ENCODE measurements at places on chromosomes 4 and X.
A peak's percentile ranks its signal among the peaks of the same experiment; 100 is the strongest.

DNA sequence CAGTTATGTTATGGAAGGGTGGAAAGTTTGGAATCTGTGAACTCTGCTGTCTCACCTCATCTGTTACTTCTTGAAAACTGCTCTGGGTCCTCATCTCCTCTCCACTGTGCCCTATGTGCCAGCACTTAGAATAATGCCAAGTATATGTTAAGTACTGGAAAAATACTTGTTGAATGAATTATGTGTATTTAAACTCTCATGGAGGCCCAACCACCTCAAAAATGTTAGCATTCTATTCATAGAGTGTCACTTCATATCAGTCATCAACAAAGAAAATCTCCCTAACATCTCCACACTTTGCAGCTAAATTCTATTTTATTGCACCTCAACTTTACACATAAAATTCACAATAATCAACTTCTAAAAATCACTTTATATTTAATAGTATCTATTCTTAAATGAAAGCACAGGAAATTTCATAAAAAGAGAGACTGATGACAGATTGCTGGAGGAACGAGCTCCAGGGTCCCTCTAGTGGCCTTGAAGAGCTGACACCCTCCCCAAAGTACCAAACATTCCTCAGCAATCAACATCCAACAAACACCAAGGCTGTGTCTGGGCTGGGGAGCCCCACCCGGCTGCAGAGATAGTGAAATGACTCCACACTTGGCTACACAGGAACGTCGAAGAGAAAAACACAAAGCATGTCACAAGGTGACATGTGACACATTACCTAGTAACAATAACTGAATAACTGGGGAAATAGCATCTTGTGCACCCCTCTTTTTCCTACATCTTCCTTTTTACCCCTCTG, 45.8 kb downstream of the SLC39A8 start:
- DNase-seq = peak; percentile 32

GRCh38 chrX:154051201-154051810, 31.6 kb upstream of the IRAK1 start:
- DNase-seq = peak; percentile 61

DNA sequence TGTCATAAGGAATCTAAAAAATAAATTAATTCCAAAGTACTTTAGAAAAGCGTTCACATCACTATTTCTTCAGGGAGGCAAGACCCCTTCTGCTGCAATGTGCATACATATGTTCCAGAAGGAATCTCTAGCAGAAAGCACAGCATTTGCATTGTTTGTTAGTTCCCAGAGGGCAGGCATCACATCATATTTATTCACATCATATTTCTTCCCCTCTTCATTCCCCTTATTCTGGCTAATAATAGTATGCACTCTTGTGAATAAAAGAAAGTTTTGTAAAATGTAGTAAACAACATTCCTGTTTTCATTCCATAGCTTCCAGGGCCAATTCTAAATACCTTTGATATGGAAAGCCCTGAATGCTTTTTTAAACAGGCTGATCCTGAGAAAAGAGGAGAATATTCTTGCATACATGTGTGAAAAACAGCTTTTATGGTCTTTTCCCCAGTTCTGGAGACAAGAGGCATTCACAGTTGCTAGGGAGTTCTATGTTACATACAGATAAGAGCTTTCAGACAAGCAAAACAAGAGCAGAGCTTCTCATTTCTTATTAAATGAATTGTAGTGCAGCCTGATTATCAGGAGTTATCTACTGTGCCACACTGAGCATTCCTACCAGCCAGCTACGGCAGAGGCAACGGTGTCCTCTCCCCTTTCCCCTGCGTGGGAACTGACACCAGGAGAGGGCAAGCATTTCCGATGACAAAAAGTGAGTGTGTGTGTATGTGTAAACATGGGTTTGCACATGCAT, 15.2 kb downstream of the GATB start:
- DNase-seq = no peak

- no peak for DNase-seq
These were observed 53.8 kb upstream of the USP9X start for GRCh38 chrX:41031256-41031967.

DNA sequence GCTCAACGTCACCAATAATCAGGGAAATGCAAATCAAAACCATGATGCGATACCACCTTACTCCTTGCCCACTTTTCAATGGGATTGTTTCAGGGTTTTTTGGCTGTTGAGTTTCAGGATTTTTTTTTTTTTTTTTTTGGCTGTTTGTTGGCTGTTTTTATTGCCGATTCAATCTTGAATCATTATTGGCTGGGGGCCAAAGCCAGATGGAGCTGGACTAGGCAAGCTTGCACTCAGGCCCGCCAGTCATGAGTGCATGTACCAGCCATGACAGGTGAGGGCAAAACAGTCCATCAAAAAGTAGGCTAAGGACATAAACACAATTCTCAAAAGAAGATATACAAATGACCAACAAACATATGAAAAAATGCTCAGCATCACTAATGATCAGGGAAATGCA, 13.3 kb downstream of the YIPF7 start:
- DNase-seq = no peak

GRCh38 chr4:145785391-145786008, 105.6 kb downstream of the C4orf51 start:
- DNase-seq = no peak

- DNase-seq = no peak
These were observed 763.7 kb downstream of the PDHA2 start for GRCh38 chr4:96603641-96604040.

DNA sequence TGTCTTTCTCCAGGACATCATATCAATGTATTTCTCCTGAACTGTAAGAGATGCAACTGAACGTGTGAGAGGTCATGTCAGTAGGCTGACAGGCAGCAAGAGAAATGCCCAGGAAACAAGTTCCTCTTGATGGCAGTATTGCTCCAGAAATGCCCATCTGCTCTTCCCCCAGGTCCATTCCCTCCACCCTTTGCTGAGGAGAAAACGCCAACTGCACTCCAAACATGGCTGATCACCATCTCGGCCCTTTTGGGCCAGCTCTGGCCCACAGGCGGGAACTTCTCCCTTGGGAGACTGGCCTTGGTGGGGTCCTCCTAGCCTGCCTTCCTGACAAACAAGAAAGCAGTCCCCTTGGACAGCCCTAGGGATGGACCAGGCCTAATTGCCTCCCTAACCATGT, 276.5 kb upstream of the AGTR2 start:
- DNase-seq = no peak

- DNase-seq = no peak
These were observed 89.0 kb upstream of the GC start for GRCh38 chr4:71872767-71873415.

All from dorsolateral prefrontal cortex (tissue), 122 donors.